ENCODE measurements at places on chromosomes 5 and 9.

GRCh38 chr5:115500225-115500624 lies 44.4 kb downstream of the FEM1C start:
- DNase-seq = no peak

- DNase-seq = peak; percentile 77
These were observed 436.7 kb downstream of the ZSWIM6 start for GRCh38 chr5:61768692-61769281.

DNA sequence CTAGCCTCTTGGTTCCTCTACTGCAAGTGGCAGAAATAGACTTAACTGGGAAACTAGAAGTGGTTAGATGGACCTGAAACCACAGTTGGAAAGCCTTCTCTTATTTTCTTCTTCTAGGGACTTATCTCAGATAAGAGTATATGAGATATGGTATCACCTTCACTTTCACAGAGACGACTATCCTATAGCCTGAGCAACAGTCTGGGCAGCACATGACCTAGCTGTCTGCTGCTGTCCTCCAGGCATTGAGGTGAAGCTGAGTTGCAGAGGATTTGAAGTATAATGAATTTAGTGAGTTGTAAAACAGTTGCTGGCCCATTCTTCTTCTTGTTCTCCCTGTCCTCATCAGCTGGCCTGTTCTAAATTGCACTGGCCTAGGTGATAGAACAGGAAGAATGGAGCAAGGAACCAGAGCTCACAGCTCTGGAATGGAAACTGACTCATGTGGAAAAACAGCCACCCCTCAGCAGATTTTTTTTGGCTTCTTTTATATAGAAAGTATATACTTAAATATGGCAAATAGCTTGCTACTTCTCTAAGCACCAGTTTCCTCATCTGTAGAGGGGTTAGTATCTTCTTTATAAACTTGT lies 27.8 kb downstream of the RECK start:
- no peak for DNase-seq

DNA sequence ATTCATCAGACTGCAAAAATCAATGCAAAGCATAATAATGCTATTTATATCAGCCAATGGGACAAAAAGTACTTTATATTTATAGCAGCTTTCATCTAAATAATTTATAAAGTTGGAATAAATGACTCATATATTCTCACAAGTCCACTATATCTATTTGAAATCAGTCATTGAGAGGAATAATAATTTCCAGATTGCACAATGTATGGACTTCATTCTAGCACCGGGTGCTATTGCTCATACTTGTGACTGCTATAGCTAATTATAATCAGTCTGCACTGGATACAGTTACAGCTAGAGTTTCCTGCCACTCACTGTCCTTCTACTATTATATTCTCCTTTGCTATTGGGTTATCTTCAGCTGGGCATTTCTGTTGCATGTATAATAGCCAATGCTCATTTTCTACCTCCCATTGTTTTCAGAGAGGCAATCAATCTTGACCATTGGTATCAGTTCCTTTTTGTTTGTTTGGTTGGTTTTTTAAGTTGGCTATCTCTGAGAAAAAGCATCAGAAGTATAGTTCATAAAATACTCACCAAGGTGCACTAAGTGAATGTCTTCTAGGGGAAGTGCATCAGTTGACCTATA lies 1.9 kb downstream of the CDH18 start:
- DNase-seq = no peak

- DNase-seq = peak; percentile 67
These were observed 1028.5 kb downstream of the NR2F1-AS1 start for GRCh38 chr5:92552206-92553160.

- DNase-seq = no peak
These were observed 120.9 kb downstream of the PIP5K1B start for GRCh38 chr9:68825762-68826472.

GRCh38 chr5:13843175-13843846 lies 101.2 kb downstream of the DNAH5 start:
- no peak for DNase-seq

DNA sequence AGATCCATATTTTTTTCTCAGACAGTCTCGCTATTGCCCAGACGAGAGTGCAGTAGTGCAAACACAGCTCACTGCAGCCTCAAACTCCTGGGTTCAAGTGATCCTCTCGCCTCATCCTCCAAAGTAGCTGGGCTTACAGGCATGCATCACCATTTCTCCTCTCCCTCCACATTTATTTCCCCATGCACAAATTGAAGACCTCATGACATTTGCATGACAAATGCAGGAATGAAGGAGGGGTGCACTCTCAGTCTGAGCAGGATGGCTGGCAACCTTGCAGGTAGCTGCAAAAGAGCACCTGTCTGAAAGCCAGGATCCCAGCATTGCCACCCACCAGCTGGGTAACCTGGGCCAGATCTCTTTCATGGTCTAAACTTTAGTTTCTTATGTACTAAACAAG lies 111.2 kb downstream of the SH3TC2 start:
- no peak for DNase-seq

GRCh38 chr5:141524604-141525597 lies 36.0 kb downstream of the PCDHGC5 start:
- peak; percentile 96 for DNase-seq

DNA sequence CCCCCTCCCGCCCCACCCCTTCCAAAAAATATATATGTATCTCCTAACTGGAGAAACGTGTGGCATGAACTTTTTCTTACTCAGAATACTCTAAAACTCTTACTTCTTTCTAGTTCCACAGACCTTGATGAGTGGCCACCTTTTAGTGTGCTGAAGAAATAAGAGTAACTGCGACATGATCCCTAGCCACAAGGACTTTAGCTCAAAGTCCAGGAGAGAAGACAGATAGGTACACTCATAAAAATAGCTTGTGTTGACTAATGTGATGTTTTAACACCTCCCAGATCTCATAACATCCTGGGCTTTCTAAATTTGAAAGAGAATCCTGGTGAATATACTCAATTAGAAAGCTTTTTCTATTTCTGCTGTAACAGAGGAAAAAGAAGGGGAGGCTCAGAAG lies 1005.0 kb upstream of the DMAC1 start:
- DNase-seq = no peak

GRCh38 chr5:67014191-67014590 lies 182.4 kb downstream of the CD180 start:
- no peak for DNase-seq

- peak; percentile 63 for DNase-seq
These were observed 28.7 kb downstream of the ENHO start for GRCh38 chr9:34493972-34494535.

DNA sequence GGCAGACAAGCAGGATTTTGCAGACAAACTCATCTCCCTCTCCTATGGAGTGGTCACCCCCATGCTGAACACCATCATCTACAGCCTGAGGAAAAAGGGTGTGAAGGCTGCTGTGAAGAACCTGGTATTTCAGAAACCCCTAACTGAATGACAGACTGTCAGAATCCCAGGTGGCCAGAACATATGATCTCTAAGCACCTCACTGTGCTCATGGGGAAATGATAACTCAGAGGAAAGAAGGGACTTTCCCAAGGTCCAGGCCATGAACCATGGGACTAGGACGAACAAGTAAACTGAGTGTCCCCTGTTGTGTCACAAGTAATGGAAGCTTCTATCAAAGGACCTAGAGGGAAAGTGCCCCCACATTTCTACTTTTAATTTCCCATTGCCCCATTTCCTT lies 14.7 kb upstream of the RECK start:
- DNase-seq = no peak

GRCh38 chr9:109467936-109468335 lies 30.2 kb downstream of the PTPN3 start:
- DNase-seq = no peak

DNA sequence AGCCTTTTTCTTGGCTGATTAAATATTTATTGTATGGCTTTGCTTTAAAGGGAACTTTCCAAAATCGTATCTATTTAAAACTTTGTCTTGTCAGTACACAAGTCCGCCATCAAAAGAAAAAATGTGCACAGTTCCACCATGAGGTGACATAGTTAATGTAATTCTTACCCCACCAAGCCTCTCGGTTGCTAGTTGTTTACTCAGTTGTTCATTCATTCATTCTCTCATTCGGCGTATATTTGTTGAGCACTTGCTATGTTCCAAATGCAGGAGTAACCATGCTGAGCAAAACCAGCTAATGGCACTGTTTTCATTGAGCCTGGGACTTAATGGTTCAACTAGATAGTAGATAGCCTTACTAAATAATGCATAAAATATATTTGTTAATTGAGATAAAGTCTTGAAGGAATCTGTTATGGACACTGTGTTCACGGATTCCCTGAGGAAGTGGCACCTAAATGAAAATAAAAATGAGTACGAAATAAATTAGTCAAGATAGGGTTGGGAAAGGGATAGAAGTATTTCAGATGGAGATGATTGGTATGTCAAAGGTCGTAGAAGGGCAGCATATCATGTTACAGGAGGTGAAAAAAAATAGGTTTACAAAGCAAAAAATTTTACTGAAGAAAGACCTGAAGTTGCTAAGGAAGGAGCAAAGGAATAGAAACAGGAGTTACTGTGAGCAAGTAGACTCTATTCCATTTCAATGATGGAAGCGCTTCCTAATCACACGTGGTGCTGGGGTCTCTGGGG lies 1.5 kb downstream of the DCAF10 start:
- no peak for DNase-seq

- no peak for DNase-seq
These were observed 116.0 kb downstream of the VAV2 start for GRCh38 chr9:133876144-133876543.

- DNase-seq = no peak
These were observed 38.0 kb downstream of the CREBRF start for GRCh38 chr5:173094012-173094661.

DNA sequence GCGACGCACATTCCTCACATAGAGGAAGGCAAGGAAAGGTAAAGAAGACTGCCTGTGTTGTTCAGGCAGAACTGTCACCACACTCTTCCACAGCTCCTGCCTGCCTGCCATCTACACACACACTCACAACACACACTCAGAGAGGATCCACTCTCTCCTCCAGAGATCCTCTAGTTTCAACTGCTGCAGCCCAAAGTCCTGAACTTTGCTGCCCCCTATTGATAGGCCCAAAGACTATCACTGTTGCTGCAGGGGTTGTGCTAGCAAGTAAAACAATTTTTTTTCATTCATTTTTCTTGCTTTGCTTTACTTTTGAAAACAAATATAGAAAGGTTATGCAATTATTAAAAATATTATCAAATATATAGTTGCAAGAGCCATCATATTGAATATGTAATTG lies 5.9 kb upstream of the CFAP90 start:
- no peak for DNase-seq

- no peak for DNase-seq
These were observed 5.5 kb downstream of the MARCHF3 start for GRCh38 chr5:127024821-127025220.

- no peak for DNase-seq
These were observed 36.0 kb upstream of the SVEP1 start for GRCh38 chr9:110615498-110615897.

DNA sequence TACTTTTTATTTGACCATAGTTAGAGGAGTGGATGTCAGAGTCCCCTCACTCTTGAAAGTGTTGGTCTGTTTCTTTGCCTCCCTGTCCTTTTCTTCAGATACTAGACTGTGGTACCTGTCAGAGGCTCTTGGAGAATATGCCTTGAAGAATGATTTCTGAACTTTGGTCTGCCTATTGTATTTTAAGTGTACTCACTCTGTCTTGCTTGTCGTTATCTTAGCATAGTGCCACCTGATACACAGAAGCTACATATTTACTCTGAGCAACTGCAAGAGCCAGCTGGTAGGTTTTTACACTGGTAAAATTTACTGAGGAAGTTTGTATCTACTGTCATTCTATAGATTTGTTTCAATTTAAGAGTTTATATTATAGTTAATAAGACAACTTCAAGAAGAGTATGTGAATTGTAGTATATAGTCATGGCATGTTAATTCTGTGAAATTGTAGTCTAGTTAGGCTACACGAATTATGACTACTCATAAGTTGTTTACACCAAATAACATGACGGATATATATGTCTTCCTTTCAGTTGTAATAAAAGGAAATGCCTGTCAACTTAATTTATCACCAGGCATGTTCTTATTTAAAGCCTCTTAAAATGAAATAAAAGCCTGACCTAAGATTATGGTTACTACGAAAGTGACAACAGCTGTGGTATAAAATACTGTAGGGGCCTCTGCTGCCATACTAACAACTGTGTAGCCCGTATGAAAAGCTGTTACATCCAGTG lies 201.7 kb downstream of the KDM4C start:
- DNase-seq = no peak

GRCh38 chr9:136147038-136147889 lies 28.6 kb upstream of the TMEM250 start:
- DNase-seq = no peak

GRCh38 chr9:71524516-71524915 lies 243.8 kb downstream of the CEMIP2 start:
- no peak for DNase-seq

- no peak for DNase-seq
These were observed 62.8 kb downstream of the TTLL11 start for GRCh38 chr9:122030357-122030756.

DNA sequence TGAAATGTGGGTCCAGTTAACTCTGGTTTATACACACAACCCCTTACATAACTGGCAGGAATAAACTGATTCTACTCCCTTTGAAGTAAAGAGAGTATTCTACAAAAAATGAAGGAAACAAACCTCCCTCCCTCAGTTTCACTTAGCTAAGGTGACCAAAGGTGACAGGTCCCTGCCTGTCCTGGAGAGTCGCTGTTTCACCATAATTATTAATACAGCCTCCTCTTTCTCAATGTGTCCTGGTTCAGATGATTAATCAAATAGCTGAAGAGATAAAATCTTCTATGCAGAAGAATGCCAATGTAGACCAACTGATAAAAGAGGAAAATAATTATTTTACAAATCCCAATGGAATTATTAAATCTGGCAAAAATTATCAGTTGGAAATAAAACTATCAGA lies 163.7 kb upstream of the GNA14 start:
- DNase-seq = no peak

GRCh38 chr9:113599646-113600022 lies 136.1 kb downstream of the RGS3 start:
- DNase-seq = peak; percentile 85

GRCh38 chr5:135375040-135375793 lies 23.8 kb downstream of the MACROH2A1 start:
- no peak for DNase-seq

GRCh38 chr5:148659641-148660345 lies 5.5 kb upstream of the HTR4 start:
- no peak for DNase-seq

GRCh38 chr9:135615666-135616618 lies 23.4 kb downstream of the GLT6D1 start:
- no peak for DNase-seq

- peak; percentile 88 for DNase-seq
These were observed 297.4 kb upstream of the ZNF608 start for GRCh38 chr5:125043781-125044391.

DNA sequence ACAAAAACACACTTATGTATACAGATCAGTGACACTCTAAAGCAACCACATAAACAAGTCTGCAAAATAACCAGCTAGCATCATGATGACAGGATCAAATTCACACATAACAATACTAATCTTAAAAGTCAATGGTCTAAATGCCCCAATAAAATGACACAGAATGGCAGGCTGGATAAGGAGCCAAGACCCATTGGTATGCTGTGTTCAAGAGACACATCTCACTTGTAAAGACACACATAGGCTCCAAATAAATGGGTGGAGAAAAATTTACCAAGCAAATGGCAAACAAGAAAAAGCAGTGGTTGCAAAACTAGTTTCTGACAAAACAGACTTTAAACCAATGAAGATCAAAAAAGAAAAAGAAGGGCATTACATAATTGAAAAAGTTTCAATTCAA lies 26.0 kb downstream of the GAPT start:
- no peak for DNase-seq

All from RWPE1 (cell line).